ENCODE measurements at places on chromosomes 5 and 9. TPM values are rescaled to one million over a fixed set of nuclear protein-coding genes. Genes with fewer than 3 reads are reported as not detected.

GRCh38 chr9:8183618-8184017 is 384.0 kb upstream of the DMAC1 start:
- H3K36me3 ChIP-seq = no peaks in the 10 kb centered on the region
- H3K4me3 ChIP-seq = no peak overlapping the region
- H3K27me3 ChIP-seq = no peaks in the 10 kb centered on the region
- no peak overlapping the region for H3K27ac ChIP-seq
- no peaks in the 10 kb centered on the region for H3K4me1 ChIP-seq
- DNase-seq = no peak

The HCN1 gene
- 0.10 TPM for total RNA-seq

DNA sequence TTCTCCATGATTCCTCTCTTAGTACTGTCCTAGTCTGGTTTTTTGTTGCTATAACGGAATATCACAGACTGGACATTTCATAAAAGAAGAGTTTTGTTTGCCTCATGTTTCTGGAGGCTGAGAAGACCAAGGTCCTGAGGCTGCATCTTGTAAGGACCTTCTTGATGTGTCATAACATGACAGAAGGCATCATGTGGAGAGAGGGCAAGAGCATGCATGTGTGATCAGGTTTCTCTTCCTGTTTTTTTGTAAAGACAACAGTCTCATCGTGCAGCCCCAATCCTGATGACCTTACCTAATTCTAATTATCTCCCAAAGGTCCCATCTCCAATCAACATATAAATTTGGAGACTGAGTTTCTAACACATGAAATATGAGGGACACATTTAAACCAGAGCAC is 108.4 kb downstream of the MSX2 start:
- H3K36me3 ChIP-seq = no peaks in the 10 kb centered on the region
- H3K27me3 ChIP-seq = peaks cover 24% of the 10 kb centered on the region
- DNase-seq = no peak
- no peaks in the 10 kb centered on the region for H3K4me1 ChIP-seq

The SOHLH1 gene
- total RNA-seq = not detected

DNA sequence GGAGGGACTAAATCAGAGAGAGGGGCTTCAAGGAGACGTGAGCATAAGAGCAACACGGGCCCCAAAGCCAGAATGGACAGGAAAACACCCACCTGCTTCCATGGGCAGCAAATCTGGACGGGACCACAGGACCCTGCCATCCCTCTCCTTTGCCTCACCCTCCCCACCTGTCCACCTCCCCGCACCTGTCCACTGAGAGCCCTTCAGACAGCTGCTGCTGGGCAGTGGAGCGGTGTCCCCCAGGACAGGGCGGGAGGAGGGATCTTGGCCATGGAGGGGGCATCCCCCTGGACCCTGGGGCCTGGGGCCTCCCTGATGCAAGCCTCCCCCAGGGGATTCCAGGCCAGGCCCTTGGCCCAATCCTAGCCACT is 2.6 kb downstream of the CCDC183 start:
- peaks cover 27% of the 10 kb centered on the region for H3K4me1 ChIP-seq
- no peak for DNase-seq
- no peaks in the 10 kb centered on the region for H3K27me3 ChIP-seq
- no peaks in the 10 kb centered on the region for H3K36me3 ChIP-seq

DNA sequence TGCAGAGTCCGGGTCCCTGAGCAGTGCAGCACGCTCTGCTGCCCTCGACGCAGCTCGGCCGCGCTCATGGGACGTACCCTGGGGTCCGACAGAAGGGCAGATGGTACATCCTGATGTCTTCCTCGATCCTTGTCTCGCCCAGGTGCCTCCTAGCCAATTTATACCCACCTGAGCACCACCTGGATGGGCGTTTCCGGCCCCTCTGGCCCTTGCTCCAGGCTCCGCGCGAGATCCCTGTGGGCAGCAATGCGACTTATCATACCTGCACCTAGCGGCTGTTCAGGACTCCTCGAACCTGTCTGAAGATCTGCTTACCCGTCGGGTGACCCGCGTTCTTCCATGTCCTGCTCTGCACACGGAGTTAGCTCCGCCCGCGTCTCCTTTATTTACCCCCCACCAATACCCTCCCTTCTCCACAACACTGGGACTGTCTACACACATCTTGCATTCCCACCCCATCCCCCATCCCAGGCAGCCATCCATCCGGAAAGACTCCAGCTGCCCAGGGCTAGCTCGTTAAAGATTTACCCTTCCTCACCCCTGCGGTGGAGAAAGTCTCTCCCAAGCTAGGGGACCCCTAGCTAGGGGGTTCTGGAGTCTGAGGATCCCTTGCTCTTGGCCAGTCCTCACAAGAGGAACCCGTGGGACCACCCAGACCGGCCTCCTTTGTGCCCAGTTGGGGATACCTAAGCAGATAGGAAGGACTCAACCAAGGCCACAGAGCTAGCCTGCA is at the start of gene KIF12:
KIF12 (minus strand) TSS at position 357 of the 733 bp plus-strand sequence; CDS start at position 341, 16 bp downstream.
- peaks cover 9% of the 10 kb centered on the region for H3K4me1 ChIP-seq
- no peaks in the 10 kb centered on the region for H3K27me3 ChIP-seq
- H3K27ac ChIP-seq = peak within 1 kb of the TSS; percentile 34
- no peaks in the 10 kb centered on the region for H3K36me3 ChIP-seq
- no peak for DNase-seq

The CD274 gene
- 2.5 TPM for total RNA-seq

The SLC9A3 gene
- total RNA-seq = 1.5 TPM

DNA sequence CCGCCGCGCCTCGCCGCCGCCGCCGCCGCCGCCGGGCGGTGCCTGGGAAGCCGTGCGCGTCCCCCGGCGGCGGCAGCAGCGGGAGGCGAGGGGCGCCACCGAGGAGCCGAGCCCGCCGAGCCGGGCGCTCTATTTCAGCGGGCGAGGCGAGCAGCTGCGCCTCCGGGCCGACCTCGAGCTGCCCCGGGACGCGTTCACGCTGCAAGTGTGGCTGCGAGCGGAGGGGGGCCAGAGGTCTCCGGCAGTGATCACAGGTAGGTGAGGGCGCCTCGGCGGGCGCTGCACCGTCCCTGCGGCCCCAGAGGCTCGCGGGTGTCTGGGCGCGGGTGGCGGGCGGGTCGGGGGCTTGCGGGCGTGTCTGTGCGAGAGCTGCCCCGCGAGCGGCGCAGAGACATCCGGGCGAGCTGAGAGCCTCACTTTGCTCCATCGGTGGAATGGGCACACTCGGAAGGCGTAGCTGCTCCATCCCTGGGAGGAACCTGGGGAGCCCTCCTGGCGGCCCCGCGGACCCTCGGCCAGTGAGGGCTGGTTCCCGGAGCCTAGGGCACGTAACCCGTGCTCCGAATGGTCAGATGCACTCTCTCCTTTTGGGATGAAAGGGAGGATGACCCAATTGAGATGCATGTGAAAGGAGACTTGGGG is 864 bp downstream of the PAPPA start:
- no peak overlapping the region for H3K27ac ChIP-seq
- H3K4me3 ChIP-seq = no peak overlapping the region
- no peak for DNase-seq
- H3K27me3 ChIP-seq = peaks cover 24% of the 10 kb centered on the region

Measured in HCT116 (cell line).